CD4-positive, alpha-beta memory T cell (primary cell): ENCODE measurements at places on chromosomes 1 and 21.

DNA sequence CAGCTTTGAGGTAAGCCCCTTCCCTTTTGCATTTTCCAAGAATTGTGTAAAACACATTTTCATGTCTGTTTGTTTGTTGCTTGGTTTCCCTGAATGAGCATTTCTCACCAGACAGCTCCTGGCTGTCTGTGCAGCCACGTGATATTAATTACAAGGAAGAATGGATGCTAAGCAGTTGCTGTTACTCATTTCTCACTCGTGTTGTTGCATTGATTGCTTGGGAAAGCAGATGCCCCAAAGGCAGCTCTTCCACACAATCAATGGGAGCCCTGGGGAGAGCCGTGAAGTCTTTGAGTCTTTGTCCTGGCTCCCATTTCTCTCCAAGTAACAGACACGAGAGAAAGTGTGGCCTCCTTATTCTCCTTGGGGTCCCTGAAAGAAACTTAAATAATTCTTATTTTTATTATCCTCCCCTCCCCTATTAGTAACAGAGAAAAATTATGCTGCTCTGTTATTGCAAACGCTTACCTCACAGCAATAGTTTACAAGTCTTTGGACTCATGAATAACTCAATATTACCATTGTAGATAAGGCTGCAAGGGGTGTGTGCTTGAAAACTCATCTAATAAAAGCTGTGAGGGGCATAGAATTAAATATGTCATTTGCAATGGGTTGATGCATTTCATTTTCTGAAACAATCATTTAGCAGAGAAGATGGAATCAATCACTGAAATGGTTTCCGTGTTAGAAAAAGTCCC is 127.7 kb upstream of the CAMK1G start:
- DNase-seq: no peak

GRCh38 chr1:38370716-38371504 is 324.3 kb upstream of the POU3F1 start:
- DNase-seq: no peak

GRCh38 chr1:59077466-59078069 is 219.3 kb upstream of the FGGY start:
- DNase-seq: no peak

DNA sequence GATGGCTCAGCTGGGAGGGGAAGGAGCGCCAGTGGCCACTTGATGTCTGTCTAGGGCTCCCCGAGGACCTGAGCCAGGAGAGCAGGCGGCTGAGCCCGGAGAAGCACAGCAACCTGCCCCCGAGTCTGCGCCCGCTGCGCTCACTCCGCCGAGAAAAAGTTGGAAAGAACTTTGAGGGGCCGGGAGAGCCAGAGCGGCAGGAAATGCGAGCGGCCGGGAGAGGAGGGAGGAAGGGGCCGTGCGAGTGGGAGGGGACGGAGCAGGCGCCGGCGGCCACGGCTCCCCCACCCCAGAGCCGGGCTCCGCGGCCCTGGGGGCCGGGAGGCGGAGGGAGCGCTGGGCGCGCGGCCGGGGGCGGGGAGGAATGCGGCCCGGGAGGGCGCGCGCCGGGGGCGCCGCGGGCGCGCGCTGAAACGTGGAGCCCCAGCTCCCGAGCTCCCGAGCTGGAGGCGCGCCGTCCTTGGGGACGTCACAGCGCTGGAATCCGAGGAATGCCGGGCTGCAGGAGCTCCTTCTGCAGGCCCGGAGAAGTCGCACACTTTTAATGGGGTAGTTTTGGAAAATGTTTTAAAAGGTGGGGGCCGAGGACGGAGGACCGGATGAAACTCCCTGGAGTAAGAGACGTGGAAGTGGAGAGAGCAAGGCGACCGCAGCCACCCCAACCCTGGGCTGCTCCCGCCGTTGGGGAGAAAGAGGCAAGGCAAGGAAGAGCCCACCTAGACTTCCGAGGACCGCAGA is at the start of gene PTPN14:
PTPN14 (minus strand) TSS at position 167 of the 738 bp plus-strand sequence. CDS start 86,799 bp downstream, outside the sequence.
- DNase-seq: no peak

GRCh38 chr1:45516036-45516435 is 5.6 kb downstream of the PRDX1 start:
- no peak for DNase-seq

- DNase-seq: no peak
Observed at GRCh38 chr21:38898422-38899096, 92.8 kb downstream of the ETS2 start.

GRCh38 chr1:239511875-239512274 is 125.5 kb downstream of the CHRM3 start:
- no peak for DNase-seq

DNA sequence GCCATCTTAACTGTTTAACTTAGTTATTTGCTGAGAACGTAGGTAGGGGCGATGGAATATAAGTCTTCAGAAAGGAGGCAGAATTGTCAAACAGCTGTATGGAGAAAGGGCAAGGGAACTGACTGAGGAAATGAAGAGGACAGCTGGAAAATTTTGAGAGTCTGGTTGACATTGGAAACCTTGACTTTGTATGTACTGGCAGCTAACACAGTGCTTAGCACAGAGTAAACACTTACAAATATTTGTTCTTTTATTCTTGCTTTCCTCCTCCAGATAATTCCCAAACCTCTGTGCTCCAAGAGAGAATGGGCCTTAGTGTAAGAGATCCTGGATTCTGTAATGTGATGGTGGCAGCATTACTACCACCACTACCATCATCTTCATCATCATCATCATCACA is 91.3 kb downstream of the ZSCAN20 start:
- DNase-seq: no peak

- DNase-seq: no peak
Observed at GRCh38 chr21:19031953-19032352, 628.4 kb upstream of the TMPRSS15 start.

DNA sequence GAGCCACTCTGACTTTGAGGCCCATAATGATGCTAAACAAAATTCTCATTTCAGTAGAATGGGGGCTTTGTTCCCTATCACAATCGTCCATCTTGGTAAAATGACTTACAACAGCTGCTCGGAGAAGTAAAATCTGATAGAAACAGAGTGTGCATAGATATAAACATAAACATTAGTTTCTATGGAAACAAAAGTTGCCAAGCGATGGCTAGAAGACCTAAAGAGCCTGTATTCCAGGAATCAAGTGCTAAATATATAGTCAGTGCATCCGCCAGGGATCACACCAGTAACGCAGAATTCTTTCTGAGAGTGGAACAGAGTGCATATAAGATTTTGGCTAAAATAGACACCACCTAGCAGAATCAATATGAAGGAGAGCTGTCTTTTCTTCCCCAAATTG is 91.2 kb upstream of the KAZN start:
- DNase-seq: no peak

GRCh38 chr1:1573843-1574720 is 581 bp downstream of the SSU72 start:
- peak; percentile 89 for DNase-seq

GRCh38 chr1:221456918-221457317 is 285.0 kb downstream of the DUSP10 start:
- DNase-seq: no peak

DNA sequence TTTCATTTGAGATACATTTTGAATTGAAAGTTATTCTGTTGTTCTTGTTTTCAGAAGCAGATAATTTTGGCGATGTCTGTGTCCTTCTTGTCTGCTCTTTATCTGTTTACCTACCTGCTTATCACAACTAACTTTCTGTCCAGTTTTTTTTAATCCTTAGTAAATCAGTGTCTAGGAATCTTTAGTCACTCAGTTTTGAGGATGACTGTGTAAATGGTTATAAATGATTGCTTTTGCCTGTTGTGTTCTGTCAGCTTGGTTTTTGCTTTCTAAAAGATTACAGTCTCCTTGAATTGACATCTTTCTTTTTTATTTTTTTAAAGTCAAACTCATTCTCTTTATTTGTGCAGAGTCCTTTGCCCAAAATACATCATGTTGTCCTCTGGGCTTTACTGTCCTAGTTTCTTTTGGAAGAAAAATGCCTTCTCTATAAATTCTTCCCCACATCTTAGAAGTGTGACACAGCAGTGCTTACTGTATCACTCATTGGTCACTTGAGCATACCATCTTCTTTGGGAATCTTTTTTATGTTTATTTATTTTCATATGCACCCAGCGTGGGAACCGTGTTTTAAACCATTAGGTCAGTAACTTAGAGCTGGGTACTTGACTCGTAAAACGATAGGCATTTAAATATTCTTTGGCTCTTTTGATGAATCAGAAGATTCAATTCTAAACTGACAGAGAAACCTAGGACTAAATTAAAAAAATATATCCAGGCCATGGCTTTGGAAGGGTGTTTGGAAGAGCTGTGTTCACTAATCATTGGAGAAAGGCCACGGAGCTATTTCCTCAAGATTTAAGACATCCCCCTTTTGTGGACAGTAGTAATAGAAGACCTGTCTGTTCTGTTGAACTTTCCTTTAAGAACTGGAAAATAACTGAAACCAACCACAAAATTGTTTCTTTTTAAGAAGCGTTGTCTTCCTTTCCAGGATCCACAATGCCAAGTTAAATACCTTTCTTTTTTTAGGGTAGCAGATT is 20.9 kb downstream of the LAMC1 start:
- DNase-seq: no peak

DNA sequence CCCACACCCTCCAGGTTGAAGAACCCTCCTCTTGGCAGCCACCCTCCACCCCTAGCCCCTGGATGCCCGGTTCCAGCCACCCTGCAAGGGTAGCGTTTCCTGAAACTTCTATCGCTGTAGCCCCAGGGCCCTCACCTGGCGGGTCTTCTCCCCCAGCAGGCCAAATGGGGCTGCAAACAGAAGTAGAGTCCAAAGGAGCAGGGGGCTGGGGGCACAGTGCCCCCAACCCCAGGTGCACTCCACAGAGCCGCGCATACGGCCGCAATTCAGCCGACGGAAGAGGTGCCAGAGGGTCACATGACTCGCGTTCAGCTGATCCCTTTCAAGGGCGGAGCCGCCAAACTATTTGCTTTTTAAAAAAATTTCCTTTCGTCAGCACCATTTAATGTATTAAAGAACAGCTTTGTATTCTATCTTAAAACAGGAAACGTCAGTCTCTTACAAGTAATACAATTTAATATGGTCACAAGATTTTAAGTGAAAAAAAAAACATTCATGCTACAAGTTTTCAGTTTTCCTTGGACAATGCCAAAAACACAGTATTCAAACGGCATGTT is at the start of gene GLMP:
GLMP (minus strand) TSS at position 289 of the 557 bp plus-strand sequence; CDS start at position 255, 34 bp downstream.
- peak; percentile 64 for DNase-seq

GRCh38 chr1:23108918-23109533 is 59.6 kb downstream of the LUZP1 start:
- no peak for DNase-seq

DNA sequence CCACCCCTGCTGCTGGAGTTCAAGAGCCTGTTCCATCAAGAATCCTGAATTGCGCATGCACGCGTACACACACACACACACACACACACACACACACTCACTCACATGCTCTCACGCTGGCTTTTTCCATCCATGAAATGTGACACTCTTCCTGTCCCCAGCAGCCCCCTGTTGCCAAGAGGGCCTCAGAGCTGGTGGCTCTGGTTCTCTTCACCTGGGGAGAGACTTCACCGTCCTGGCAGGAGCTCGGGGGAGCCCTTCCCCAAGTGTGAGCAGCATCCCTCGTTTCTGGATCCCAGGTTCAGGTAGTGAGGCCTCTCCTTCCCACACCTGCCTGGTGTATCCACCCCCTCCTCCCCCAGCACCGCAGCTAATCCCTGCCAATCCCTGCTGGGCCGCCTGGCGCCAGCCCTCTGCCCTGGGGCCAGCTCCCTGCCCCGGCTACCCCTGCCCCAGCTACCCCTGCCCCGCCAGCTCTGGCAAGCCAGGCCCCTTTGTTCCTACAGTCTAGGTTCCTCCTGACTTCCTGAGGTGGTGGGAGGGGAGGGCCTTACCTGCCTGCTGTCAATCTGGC is 9.9 kb downstream of the PLOD1 start:
- no peak for DNase-seq

GRCh38 chr1:96559707-96560596 is 161.6 kb upstream of the PTBP2 start:
- DNase-seq: no peak

DNA sequence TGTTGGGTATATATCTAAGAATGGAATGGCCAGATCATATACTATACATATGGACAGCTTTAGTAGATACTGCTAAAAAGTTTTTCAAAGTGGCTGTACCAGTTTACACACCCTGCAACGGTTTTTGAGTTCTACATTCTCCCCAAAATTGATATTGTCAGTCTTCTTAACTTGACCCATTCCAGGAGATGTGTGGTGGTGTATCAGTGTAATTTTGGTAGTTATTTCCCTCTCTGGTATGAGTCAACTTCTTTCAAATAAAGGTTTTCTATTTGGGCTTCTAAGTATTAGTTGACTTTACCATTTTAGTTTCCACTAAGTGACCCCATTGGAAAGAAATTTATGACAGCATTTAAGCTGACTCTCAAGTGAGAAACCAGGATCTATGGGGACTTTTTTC is 29.2 kb downstream of the INKA2 start:
- DNase-seq: no peak

DNA sequence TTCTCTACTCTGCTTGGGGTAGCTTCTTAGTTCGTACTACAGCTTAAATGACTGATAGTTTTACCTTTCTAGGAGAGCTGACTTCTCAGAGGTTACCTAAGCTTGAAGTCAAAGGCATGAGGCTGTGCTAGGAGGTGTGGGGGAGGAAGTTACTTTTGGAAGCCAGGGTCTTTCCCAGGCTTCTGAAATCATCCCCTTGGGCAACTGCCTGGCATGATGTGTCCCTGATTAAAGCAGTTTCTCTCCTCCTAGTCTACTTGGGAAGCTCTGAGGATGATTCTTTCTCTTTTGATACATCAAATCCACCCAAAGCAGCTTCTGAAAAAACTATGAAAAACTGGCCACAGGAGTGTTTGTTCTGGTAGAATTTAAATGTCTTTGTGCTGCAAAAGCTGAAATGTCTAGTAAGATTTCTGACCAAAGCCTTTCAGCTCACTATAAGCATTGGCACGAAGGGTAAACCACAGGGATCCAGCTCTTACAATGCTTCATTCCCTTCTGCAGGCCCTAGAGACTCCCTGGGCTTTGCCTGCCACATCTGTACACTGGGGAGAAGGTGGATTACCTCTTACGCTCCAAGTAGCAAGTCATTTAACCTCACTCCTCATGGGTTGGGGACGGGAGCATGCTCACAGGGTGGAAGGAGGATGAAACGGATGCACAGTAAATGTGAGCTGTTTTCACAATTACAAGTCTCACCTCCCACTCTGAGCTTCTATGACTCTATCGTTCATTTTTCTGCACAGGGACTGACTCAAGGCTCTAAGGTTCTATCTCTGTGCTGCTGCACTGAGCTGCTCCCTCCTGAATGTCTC is 59.6 kb downstream of the RUNX1 start:
- DNase-seq: no peak

DNA sequence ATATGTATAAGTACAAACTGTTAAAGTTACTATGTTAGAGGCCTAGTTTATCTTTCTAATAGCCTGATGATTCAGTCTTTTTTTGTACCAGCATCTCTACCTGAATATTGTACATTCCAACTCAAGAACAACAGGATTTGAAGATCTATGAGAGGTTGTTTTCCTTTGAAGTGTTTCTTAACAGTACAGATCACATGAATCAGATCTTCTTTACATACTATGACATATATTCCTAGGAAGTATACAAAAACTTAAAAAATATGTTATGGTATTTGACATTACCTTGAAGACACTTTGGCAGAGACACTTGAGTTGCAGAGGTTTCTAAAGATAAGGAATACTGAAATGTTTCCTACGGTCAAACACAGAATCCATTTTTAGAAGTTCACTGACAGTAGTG is 1280.9 kb downstream of the KCNT2 start:
- DNase-seq: no peak
